CD4-positive, CD25-positive, alpha-beta regulatory T cell (primary cell): ENCODE measurements at places on chromosomes 2 and 18.

GRCh38 chr2:76612764-76613163, 902.0 kb upstream of the GCFC2 start:
- DNase-seq: no peak

DNA sequence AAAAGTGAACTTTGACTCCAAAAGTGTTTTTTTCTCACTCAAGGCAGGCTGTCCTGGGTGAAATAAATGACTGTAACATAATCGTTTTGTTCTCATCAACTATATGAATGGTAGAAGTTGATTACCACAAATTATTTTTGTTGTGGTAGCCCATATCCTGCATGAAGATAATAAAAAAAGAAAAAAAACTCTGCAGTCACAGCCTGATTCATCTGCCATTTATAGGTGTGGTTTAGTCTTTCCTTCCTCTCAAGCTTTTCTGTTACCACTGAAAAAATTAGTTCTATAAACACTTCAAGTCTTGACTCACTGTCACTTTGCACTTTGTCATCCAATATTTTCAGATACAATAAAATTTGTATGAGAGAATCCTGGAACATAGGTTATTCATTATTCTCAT, 522.0 kb downstream of the PLCL1 start:
- DNase-seq: peak; percentile 68

GRCh38 chr2:898319-898718, 52.3 kb upstream of the SNTG2 start:
- DNase-seq: no peak

DNA sequence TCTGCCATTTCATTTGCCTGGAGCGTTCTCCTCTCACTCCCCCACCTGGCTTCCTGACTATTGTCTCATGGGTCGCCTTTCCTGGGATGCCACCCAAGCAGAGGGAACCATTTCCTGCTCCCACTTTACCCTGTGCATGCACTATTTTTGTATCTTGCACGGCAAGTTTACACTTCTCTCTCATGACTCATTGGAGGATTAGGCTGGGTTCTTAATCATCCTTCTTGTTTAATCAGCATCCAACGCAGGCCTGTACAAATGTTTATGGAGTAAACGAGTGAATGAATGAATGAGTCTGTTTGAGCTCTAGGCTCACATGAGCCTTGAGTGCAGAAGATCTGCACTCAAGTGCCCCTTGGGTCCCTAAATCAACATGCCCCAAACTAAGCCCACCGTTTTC, 3.8 kb upstream of the ARHGAP25 start:
- DNase-seq: no peak

DNA sequence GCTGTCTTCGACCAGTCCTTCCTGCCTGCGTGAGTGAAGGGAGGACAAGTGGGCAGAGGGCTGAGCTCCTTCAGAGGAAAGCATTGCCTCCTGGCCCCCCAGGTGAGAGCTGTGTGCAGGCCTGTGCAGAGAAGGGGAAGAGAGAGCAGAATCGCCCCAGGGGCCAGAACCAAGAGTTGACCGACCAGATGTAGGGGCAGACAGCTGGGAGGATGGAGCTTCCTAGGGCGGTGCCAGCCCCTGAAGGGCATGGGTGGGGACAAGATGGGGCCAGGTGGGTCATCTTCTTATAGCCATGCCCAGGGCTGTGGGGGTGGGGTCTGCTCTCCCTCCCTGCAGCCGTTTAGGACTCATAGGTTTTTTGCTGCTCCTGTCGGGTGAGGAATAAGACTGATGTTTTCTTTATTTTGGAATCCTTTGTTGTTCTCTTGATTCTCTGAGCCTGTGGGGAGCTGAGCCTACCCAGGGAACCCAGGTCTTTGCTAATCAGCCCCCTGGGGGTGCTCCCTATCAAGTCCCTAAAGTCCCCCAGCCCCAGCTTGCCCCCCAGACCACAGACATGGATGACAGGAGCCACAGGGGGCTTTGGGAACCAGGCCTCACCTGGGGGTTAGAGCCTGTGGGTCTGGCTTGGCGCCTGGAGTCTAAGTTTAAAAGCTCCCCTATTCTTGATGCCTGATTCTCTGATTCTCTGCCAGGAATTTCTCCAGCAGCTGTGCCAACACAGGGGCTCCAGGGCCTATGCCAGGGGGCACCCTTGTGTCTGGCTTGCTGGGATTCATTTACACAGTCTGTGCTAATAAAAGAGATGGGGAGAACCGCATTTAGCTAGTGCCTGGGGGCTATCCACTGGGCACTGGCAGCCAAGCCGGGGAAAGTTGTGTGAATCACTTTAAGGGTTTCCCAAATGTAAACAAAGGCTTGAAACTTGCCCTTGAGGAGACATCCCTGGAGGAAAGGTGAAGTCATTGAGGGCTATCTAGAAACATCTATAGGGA, 9.3 kb upstream of the EFHD1 start:
- DNase-seq: no peak

- DNase-seq: no peak
These were observed 107.1 kb downstream of the PLB1 start for GRCh38 chr2:28602751-28603639.

GRCh38 chr18:49628119-49628518, 66.3 kb downstream of the LIPG start:
- DNase-seq: no peak

DNA sequence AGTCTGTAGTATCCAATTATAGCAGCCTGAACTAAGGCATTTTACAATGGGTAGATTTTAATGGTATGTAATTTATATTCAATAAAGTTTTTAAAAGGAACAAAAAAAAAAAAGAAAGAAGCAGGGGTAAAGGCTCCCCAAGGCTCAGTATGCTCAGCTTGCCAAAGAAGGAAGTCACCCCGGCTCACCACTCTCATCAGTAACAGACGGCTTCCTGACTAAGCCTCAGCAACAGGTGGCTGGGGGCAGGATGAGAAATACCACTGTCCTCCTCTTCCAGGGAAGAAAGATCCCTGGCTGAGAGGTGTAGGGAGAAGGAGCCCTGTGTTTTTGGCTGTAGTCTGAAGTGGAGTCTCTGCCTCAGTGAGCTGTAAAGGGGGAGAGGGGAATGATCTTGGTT, 121.2 kb downstream of the ARHGEF4 start:
- no peak for DNase-seq

DNA sequence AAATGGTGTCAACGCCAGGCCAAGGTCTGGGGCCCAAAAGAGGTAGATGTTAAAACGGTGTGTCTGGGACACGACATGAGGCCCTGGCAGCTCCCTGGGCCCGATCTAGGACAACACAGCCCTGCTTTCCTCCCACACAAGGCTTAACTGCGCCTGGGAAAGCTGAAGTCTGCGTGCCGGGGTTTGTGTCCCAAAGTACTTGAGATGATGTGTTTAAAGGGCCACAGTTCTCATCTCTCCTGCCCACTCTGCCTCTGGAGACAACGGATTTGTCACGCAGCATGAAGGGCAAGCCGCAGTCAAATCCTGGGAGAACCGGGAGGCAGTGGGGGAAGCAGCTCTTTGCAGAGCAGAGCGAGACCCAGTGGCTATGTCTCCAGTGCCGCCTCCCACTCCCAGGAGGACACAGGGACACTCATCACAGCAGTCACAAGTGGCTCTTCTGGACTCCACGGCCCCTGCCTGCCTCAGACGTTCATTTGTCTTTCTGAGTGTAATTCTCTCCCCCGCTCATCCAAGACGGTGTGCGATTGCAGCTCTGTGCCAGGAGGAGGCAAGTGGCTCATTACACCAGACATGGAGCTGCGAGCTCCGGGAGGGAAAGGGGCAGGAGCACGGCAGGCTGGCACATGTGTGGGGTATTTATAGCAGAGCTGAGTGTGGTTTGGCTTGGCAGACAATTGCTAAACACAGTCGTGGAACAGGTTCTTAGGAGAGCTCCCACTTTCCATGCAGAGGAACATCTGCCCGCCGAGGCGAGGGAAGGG, 57.7 kb upstream of the SEMA4C start:
- DNase-seq: no peak

- DNase-seq: no peak
These were observed 138.1 kb downstream of the SETBP1 start for GRCh38 chr18:44818668-44819403.

- DNase-seq: no peak
These were observed 53.2 kb upstream of the FZD7 start for GRCh38 chr2:201980389-201980821.

DNA sequence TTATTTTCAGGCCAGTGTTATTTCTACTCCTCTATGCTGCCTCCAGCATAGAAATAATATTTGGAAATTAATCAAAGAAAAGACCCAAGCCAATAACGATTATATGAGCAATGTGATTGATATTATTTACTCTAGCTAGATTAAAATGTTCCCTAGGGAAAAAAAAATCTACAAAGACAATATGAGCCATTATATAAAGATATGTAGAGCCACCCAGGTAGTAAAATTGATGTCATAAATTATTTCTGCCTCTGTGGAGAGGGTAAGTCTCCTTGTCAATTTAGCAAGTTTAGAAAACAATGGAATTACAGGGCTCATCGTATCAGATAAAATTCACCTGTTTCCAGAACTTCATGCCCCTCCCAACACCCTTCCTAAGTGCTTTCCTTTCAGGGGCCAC, 202.9 kb downstream of the RDH14 start:
- DNase-seq: no peak

DNA sequence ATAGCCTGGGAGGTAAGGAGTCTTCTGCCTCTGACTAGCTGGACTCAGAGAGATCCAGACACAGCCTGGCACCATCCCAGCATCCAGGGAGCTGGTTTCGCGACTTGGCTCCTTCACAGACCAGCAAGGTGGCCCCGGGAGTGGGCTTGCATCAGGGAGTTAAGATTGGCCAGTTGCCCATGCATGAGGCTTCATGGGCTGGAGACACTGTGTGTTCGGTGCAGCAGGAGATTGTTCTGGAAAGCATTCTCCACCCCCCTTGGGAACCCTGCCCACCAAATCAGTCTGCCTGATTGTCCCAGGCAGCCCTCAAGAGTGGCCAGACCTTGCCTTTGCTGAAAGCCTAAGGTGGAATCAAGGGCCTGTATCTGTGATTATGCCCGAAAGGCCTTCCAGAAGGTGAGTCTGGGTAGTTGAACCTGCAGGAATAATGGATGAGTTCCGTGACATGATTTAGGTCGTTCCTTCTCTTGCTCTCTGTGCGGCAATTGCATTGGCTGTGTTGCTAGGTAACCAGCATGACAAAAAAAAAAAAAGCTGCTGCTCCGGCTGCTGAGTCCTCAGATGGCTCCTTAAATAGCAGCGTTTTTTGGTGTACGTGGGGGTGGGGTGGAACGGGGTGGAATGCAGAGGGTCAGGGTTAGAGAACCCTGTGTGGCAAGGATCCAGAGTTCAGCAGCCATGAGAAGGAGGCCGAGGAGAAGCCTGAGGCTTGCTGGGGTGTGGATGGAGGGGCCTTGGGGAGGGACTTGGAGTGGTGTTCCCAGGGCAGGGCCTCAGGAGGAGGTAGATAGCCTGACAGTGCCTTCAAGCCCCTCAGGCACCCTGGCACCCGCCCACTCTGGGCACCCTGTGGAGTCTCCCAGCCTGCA, 93.0 kb upstream of the MCFD2 start:
- DNase-seq: no peak

- DNase-seq: no peak
These were observed 32.6 kb downstream of the LAMA3 start for GRCh38 chr18:23721696-23722480.
